ENCODE measurements at places on chromosomes 11 and 22.
A peak's percentile ranks its signal among the peaks of the same experiment; 100 is the strongest.

- no peak for DNase-seq
These were observed 132.3 kb downstream of the TRIM44 start for GRCh38 chr11:35794850-35795249.

DNA sequence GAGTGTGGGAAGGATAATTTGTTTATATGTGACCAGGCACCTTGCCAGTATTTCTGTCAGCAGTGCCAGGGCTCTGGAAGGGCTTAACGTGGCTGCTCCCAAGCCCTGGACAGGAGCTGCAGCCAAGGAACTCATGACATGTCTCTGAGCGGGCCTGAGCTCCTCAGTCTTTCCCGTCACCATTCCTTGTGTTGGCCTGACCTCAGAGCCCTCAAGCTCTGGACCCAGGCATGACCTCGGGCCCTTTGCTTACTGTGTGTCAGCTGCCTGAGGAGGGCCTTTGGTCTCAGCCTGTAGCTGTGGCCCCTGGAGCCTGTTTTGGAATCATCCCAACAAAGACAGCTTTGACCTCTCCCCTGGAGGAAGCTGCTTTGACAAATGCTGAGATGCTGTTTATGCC lies 264.1 kb upstream of the PLET1 start:
- DNase-seq: no peak

- DNase-seq: peak; percentile 66
These were observed 19.3 kb downstream of the RRP7A start for GRCh38 chr22:42500161-42500835.

GRCh38 chr11:78046486-78046854 lies 17.2 kb upstream of the THRSP start:
- DNase-seq: no peak

DNA sequence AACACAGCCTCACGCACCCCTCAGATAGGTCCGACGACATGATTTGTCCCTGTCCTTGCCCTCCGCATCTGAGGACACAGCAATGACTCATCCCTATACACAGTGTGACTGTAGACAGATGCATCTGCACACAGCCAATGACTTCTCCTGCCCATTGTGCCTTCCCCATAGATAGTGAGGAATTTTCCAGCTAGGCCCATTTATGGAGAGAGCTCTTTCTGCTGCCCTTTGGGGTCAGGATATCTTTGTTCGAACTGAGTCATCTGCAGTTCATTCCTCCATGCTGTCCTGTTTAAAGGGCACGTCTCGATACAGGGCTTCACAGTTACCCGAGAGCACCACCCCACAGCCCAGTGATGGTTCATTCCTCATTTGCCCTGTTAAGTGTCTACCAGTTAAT lies 96.7 kb downstream of the LARGE1 start:
- DNase-seq: no peak

DNA sequence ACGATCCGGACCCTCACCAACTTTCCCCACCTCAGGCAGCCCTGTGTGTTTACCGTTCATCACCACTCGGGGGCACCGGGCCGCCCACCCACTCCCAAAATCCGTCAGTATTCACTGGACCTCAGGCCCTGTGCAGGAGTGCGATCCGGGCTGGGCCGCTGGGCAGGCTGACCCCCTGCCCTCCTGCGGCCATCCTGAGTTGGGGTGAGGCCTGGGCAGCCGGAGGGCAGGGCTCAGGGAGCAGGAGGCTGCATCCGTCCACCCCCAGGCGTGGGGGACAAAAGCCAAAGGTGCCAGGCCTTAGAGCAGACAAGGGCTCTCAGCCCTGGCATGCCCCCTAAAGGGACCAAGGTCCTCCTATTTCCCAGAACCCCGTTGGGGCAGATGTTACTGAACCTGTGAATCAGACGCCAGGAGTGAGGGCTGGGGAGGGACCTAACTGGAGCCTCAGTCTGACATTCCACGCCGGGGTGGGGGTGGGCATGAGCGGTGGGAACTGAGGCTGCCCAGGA lies 16.8 kb upstream of the TMEM191C start:
- DNase-seq: peak; percentile 7

DNA sequence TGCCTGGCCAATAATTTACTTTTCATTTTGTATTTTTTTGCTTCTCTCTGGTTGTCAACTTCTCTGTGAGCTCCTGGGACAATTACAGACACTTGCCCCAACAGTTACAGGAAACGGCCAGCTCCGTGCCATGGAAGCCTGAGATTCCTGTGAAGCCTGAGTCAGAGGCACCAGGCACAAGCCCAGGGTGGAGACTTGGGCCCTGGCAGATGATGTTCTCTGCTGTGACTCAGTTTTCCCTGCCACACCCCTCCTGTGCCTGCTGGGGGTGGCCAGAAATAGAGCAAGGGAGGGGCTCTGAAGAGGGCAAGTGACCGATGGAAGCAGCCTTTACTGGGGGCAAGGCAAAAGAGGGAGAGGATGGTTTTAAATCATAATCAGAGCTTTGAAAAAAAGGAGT lies 4.9 kb downstream of the ATP5MGL start:
- DNase-seq: no peak

DNA sequence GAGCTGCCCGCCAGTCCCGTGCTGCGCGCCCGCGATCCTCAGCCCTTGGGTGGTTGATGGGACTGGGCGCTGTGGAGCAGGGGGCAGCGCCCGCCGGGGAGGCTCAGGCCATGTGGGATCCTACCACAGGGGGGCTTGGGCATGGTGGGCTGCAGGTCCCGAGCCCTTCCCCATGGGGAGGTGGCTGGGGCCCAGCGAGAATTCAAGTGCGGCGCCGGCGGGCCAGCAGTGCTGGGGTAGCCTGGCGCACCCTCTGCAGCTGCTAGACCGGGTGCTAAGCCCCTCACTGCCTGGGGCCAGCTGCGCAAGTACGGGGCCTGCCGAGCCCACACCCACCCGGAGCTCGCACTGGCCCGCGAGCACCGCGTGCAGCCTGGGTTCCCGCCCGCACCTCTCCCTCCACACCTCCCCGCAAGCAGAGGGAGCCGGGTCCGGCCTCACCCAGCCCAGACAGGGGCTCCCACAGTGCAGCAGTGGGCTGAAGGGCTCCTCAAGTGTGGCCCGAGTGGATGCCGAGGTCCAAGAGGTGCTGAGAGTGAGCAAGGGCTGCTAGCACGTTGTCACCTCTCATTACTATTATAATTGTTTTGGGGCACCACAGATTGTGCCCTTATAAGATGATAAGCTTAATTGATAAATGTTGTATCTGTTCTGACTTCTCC lies 333.2 kb downstream of the CASP12 start:
- DNase-seq: no peak

GRCh38 chr11:41872870-41873269 lies 413.4 kb upstream of the LRRC4C start:
- DNase-seq: no peak

DNA sequence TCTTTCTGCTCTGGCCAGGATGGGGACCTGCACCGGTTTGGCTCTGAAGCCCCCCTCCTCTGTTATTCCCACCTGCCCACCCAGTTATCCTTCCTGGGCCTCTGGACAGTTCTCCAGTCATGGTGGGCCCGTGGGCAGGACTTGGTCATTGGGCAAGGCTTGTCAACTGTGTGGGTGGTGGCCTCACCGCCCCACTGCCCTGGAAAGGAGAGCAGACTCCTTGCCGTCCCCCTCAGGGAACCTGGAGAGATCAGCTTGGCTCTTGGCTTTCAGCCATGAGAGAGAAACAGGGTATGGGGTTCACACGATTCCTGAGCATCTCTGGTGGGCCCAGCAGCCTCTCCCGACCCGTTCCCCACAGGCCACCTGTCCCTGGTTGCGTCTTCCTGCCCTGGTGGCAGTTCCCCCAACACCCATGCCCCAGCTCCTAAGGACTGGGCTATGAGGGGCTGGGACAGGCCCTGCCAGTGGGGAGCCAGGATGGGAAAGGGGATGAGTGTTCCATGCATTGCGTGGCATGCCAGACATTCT lies 92.3 kb downstream of the MORC2 start:
- no peak for DNase-seq

DNA sequence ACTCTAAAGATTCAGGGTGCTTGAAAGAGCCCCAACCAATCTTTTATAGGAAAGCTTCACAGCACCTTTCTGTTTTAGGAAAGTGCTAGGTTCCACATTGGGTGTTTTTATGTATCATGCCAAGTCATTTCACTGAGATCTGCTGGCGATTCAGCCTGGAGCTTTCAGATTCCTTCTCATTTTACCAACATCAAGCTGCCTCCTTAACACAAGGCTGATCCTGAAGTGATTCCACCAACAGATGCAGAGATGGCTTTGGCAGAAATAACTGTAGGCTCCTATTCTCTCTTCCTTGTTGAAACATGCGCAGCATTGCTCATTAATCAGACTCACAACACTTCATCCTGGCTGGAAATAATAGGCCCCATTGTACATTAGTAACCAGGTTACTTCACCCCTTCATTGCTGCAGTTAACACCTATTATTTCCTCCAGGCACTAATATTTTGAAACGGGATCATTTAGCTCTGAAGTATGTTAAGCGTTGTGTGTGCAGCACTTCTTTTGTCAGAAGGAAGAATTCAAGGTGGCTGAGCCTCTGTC lies 89.0 kb downstream of the OPCML start:
- no peak for DNase-seq

- DNase-seq: no peak
These were observed 6.7 kb downstream of the CREBZF start for GRCh38 chr11:85658180-85658579.

- no peak for DNase-seq
These were observed 366.8 kb upstream of the CCDC179 start for GRCh38 chr11:23227078-23227445.

DNA sequence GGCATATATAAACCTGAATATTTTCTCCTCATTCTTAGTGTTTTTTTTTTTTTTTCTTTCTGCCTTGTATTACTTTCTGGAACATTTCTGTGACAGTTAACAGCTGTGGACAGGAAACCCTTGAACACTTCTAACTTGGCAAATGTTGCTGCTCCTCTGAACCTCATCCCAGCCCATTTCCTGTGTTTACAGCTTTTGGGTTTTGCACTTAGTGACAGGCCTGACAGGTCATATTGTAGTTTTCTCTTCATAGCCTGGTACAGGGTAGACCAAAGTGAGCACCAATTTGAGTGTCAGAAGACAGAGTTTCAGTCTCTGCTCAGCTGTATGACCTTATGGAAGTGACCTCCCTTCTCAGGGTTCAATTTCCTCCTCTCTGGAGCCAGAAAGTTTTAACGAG lies 91.6 kb downstream of the STIM1 start:
- peak; percentile 62 for DNase-seq

GRCh38 chr11:3338569-3339339 lies 40.2 kb downstream of the ZNF195 start:
- DNase-seq: no peak

DNA sequence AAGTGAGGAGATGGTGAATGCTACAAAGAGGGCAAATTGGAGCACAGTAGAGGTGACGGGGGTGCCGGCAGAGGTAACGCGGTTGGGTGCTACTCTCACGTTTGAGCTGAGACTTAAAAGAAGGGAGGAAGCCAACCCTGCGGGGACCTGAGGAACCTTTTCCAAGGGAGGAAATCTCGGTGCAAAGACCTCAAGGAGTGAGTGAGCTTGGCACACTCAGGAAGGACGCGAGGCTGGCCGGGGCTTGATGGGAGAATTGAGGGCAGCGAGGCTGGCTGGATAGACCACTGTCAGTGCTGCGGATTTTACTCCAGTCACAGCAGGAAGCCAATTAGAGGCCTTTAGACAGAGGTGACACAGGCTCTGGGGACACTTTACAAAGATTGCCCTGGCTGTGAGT lies 25.0 kb downstream of the TSKU start:
- DNase-seq: no peak

- DNase-seq: no peak
These were observed 310.0 kb downstream of the SWAP70 start for GRCh38 chr11:9973921-9974320.

DNA sequence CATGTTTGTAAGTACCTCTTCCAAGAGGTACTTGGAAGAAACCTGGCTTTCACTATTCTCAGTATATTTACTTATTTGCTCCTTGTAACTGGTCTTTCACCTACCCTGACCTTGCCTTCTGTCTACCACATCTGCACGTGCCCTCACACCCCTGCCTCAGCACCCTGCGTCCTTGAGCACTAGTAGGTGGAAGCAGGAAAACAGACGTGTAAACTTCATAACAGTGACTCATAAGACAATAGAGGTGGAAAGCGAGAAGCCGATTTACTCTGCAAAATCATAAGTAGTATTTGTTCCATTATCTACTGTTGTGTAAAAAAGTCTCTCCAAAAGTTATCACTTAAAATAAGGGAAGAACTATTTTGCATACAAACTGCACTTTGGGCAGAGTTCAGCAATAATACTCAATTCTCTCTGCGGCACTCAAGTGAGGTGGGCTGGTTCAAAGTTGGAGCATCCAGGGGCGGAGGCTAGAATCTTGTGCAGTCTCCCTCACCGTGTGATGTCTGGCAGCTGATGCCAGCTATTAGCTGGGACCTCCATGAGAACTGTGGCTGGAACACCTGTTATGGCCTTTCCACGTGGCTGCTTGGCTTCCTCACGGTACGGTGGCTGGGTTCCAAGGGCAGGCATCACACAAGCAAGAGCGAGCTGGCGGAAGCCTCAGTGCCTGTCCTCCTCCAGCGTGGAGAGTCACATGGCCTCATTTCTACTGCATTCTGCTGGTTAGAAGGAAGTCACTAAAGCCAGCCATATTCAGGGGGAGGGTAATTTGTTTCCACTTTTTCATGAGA lies 30.4 kb downstream of the PACS1 start:
- peak; percentile 34 for DNase-seq

GRCh38 chr22:37479196-37479595 lies 7.0 kb downstream of the MFNG start:
- DNase-seq: no peak

GRCh38 chr11:100927579-100927978 lies 202.0 kb downstream of the PGR start:
- no peak for DNase-seq

GRCh38 chr22:50150161-50151129 lies 20.1 kb upstream of the PANX2 start:
- no peak for DNase-seq

GRCh38 chr11:64531422-64531821 lies 59.6 kb upstream of the SLC22A12 start:
- DNase-seq: no peak

- no peak for DNase-seq
These were observed 22.8 kb upstream of the TP53AIP1 start for GRCh38 chr11:128965485-128965884.

GRCh38 chr22:35092406-35092805 lies 26.4 kb downstream of the ISX start:
- DNase-seq: no peak

DNA sequence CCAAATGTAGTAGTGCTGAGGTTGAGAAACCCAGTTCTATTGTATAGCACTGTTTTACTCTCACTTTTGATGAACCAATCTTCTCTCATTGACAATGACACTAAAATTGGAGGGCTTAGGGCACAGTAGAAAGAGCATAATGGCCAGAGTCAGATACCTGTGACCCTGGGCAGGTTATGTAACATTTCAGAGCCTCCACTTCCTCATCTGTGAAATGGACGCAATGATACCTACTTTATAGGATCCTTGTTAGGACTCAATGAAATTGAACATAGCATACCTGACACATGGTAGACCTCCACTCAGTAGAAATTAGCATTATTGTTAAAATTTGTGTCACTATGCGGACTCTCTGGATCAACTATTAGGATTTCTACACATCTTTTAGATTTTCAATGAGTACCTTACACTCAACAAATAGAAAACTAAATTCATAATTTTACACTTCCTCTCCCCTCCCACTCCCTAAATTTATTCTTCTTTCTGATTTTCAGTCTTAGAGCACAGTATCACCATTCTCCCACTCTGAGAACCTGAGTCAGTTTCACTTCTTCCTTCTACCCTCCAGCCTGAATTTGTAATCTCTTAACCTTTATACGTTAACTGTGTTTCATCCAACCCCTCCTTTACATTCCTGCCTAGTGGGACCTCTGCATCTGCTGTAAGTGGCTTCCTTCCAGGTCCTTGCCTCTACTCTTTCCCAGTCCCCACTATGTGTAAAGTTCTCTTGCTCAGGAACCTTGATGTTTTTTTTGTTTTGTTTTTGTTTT lies 78.3 kb downstream of the MICAL2 start:
- no peak for DNase-seq
